Right ventricle myocardium inferior (tissue), 1 donor: ENCODE measurements at places on chromosomes 1 and 21. TPM values are rescaled to one million over a fixed set of nuclear protein-coding genes. Genes with fewer than 3 reads are reported as not detected.

Gene TP73
- 0.14 TPM for total RNA-seq

DNA sequence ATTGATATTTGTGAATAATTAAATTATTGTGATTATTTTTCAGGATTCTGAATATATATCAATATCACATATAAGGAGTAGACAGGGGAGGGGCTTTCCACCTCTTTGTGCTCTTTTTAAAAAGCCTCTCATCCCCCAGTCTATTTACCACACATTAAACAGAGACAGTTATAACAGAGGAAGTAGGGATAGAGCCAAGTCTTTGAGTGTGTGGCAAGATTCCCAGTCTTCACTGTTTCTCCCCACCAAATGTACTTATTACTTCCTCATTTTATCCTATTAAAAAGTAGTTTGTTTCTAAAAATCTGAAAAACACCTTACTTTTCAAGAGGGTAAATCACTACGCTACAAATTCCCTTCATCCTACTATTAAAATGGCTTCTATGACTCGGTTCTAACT is 46.7 kb downstream of the EPS15 start:
- no peak for DNase-seq

DNA sequence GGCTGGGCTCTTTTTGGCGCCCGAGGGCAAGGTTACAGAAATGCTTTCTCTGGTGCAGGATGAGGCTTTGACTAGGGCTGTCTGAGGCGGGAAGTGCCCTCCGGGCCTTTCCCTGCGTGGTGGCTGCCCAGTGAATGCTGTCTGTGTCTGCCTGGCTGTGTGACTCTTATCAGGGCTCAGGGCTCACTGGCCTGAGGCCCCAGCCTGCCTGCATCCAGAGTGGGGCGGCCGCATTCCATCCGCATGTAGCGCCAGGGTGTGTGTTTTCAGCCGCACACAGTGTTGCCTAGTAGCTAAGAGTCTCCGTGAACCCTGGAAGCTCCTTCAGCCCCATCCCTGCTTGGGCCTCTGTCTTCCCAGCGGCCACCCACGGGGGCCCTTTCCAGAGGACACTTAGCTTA is 59.1 kb downstream of the FAAP20 start:
- peak; percentile 85 for DNase-seq

DNA sequence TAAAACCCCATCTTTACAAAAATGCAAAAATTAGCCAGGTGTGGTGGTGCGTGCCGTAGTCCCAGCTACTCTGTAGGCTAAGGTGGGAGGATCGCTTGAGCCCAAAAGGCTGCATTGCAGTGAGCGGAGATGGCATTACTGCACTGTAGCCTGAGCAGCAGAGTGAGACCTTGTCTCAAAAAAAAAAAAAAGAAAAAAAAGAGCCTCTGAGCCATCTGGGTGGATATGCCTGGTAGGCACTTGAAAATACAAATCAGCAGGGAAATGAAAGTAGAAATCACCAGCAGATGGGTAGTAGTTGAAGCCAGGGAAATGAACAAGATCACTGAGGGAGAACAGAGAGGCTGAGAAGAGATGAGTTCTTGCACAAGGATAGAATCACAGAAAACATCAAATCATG is 131.0 kb upstream of the HMCN1 start:
- no peak for DNase-seq

Gene FLVCR1
- total RNA-seq = 1.5 TPM

GRCh38 chr1:179968994-179969919 is 14.6 kb downstream of the CEP350 start:
- no peak for DNase-seq

- no peak for DNase-seq
These were observed 21.9 kb upstream of the FCGR2A start for GRCh38 chr1:161483361-161483760.

DNA sequence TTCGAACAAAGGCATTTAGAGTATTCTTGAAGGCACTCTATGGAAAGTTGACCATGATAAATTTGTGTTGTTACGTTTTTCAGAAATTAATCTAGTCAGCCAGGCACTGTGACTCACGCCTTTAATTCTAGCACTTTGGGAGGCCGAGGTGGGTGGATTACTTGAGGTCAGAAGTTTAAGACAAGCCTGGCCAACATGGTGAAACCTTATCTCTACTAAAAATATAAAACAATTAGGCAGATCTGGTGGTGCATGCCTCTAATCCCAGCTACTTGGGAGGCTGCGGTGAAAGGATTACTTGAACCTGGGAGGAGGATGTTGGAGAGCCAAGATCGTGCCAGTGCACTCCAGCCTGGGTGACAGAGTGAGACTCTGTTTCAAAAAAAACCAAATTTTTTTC is 130.6 kb upstream of the BRINP3 start:
- no peak for DNase-seq

- DNase-seq = no peak
These were observed 138.7 kb downstream of the GRIK1 start for GRCh38 chr21:29801122-29801521.

DNA sequence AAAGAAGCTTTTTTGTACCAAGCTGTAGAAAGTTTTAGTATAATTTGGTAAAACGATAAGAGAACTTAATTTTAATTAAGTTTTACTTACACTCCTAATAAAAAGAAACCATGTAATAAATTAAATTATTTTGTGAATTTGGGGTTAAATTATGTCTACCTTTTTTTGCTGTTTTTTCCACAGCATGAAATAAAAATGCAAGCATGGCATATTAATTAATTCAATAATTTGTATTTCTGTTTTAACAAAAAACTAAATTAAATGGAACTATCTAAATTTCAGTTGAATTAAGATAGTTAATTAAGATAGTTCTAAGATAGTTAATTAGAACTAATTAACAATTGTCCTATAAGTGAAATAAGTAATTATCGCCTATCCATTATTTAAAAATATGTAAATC is 39.4 kb downstream of the VANGL2 start:
- DNase-seq = no peak

DNA sequence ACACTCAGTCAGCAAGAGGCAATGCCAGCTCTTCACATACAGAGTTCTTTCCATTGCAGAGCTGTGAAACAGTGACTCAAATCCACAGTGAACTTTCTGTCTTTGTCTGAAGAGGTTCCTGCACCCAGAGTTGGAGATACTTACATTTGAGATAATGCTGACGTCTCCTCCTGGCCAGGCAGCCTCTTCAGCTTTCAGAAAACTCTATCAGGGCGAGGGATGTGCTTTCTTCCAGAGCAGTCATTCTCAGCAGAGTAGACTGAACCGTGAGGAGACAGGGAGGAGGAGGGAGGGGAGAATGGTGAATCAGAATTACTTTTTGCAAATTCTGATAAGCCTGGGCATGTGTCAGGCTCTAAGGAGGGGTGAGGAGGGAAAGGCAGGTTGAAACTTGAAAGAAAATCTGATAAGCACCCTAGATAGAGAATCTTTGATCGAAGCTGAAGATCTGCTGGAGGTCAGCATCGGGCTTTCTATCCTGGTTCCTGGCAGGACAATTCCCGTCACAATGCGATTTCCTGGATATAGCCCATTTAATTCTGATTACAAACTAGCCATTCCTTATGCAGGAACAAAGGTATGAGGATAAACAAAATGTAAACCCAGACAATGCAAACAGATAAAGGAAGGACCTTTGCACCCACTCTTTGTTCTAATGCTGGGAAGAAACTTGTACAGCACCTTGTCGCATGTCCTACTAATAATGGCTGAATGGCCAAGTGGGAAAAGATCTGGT is 18.9 kb upstream of the NID1 start:
- no peak for DNase-seq

Gene AGBL4
- 0.14 TPM for total RNA-seq

GRCh38 chr1:90753556-90753955 is 36.5 kb upstream of the BARHL2 start:
- DNase-seq = no peak

- DNase-seq = no peak
These were observed 6.0 kb upstream of the LY9 start for GRCh38 chr1:160789702-160790611.

Gene SGIP1
- 3.5 TPM for total RNA-seq

DNA sequence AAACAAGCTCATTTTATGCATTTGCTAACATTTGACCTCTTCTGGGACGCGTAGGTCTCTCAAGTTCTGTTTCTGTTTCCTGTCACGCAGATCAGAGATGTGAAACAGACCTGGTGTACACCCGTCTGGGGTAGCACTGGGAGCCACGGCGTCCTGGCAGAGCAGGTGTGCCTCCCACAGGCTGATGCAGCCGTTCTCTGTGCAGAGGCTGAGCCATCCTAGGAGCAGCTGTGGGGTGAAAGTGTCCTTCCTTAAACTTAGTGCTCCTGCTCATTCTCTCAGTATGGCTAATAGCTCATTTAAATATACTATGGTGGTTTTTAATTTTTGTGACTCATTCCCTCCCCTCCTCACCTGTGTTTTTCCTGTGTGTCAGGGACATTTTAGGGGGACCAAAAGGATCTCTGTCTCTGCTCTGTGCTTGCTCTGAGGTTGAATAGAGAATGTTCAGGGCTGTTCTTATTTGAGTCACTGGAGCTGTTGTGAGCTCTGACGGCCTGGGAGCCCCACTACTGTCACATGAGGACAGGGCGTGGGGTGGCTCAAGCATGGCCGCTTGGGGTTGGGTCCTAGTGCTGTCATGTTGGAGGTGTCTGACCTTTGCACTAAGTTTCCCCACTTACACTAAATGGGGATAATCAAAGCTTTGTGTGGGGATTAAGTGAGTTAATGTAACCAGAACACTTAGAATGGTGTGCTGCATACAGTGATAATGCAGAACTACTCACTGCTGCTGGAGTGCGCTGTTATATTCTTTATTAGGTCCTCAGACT is 43.0 kb downstream of the GALNT2 start:
- no peak for DNase-seq

GRCh38 chr1:112034277-112034676 is 44.8 kb upstream of the KCND3 start:
- DNase-seq = no peak

GRCh38 chr21:46369520-46370235 is 45.7 kb downstream of the PCNT start:
- no peak for DNase-seq

Gene PRR9
- total RNA-seq = not detected

Gene KRTAP19-3
- not detected for total RNA-seq

GRCh38 chr1:83102630-83103071 is 896.3 kb downstream of the TTLL7 start:
- DNase-seq = no peak

Gene HFM1
- 1.6 TPM for total RNA-seq

Gene C1orf56
- total RNA-seq = 6.6 TPM

DNA sequence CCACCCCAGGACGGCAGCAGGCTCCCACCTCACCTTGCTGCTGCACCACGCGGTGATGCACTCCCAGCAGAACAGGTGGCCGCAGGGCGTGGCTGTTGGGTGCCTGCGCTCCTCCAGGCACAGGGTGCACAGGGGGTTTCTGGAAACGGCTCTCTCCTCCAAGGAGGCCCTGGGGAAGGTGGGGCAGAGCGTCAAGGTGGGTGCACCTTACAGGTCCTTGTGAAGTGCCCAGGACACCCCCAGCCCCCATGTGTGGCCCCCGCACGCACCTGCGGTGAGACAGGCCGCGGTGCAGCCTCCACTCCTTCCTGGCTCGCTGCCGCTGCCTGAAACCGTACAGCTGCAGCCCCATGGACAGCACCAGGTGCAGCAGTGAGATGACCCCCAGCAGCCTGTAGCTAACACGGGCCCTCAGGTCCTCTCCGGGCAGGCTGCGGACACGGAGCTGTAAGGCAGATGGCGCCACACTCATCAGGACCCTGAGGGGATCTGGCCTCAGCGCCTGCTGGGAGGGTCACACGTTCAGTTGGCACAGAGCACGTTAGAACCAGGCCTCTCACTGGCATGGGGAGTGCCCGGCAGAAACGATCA is 5.8 kb downstream of the PEX10 start:
- DNase-seq = no peak
